ENCODE measurements at places on chromosomes 1 and 21. TPM values are rescaled to one million over a fixed set of nuclear protein-coding genes. Genes with fewer than 3 reads are reported as not detected.

KRTAP20-2 gene
- not detected for total RNA-seq

PLA2G2A gene
- total RNA-seq = not detected

CD52 gene
- 769 TPM for total RNA-seq

OR2T33 gene
- not detected for total RNA-seq

KCNT2 gene
- not detected for total RNA-seq

PRDM15 gene
- total RNA-seq = 30.2 TPM

SLAMF9 gene
- total RNA-seq = not detected

ACOT11 gene
- 0.33 TPM for total RNA-seq

TNFSF4 gene
- total RNA-seq = 0.53 TPM

GRCh38 chr1:180793451-180793850 lies 119.2 kb upstream of the KIAA1614 start:
- no peak for DNase-seq

DNA sequence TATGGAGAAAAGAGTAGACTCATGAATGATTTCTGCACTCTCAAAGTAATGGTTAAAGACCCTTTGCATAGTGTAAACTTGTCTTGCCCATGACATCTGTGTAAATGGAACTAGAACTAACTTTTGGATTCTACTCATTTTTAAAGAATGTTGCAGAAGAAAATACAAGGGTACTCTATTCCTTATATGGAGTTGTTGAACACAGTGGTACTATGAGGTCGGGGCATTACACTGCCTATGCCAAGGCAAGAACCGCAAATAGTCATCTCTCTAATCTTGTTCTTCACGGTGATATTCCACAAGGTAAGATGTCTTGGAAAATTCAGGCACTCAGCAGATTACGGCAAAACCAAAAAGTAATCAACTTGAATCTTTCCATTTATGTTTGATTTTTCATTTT lies 19.8 kb downstream of the CCT8 start:
- no peak for DNase-seq

GRCh38 chr1:40315239-40315794 lies 1.8 kb downstream of the COL9A2 start:
- peak; percentile 93 for DNase-seq

GRCh38 chr21:33255404-33255803 lies 10.8 kb upstream of the IL10RB start:
- no peak for DNase-seq

DNA sequence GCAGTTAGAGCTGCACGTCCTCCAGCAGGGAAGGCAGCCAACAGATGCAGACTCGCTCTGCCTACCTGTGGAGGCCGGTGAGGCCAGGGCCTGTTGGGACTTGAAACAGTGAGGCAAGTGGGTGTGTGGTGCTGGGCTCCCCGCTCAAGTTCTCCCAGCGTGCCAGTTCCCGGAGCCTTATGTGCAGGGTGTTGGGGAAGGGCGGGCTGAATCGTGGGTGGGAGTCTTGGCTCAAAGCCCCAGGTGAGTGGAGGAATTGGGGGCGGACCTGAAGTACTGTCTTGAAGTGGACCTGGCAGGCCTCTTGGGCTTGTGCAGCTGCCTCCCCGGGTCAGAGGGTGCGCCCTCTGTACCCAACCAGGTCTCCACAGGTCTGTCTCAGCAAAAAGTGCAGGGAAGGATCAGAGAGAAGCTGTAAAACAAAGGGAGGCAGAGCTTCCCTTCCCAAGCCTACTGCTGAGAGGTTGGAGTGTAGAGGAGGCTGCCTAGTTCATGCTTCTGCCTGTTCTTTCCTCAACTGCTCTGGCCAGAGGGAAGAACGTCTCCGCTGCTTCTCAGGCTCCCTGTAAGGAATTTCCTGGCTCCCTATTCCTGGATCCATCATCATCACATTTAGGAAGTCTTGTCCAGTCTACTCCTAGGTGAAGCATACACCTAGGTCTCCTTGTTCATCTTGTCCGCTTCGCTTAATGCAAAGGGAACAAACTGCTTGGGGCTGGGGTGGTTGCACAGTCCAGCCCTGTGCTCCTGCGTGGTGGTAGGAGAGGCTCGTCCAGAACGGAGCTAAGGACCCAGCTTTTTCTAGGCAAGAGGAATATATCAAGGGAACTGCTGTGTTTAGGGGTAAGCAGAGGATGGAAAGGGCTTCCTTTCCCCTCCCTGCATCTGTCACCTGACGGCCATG lies 14.9 kb downstream of the UTP11 start:
- DNase-seq = no peak

DNA sequence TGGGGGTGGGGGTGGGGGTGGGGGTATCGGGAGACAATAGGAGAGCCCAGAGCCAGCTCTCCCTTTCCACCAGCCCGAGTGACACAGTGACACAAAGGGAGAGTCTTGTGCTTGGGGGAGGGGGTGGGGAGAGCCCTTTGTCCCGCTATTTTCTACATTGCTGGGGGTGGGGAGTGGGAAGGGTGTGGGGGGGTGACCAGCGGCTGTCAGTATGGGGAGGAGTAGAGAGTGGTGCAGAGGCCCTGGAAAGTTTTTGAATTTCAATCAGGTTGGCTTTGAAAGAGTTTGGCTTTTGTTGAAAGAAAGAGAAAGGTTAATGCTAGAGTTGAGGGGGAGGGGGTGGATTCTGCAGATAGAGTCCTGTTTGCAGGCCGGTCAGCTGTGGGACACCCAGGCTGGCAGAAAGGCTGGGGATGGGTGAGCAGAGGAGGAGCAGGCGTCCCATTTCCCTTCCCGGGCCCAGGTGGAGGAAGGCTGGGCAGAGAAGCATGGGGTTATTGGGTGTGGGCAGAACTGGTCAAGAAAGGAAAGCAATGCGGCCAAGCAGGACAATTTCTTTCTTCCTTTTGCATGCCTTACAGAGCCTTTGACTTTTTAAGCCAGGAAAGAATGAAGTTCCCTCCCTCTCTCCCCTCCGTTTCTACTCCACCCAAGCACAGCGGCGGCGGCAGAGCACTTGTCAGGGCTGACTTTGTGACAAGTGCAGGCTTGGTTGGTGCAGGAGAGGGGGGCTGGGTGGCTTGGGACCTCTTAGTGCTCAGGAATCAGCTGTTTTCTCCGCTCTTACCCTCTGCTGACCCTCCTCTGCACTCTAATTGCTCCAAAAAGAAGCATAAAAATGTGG lies 96.2 kb downstream of the RNF220 start:
- DNase-seq = no peak

- no peak for DNase-seq
These were observed 72.6 kb upstream of the TRABD2B start for GRCh38 chr1:48069662-48070395.

DNA sequence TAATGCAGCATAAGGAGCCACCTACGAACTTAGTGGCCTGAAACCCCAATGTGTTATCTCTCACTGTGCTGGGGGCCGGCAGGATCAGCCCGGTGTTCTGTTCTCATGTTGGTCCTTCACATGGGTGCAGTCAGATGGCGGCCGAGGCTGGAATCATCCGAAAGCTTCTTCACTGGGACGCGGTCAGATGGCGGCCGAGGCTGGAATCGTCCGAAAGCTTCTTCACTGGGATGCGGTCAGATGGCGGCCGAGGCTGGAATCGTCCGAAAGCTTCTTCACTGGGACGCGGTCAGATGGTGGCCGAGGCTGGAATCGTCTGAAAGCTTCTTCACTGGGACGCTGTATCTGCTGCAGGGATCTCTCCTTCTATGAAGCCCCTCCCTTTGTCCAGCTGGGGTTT lies 12.6 kb upstream of the PCBP3 start:
- DNase-seq = no peak

- no peak for DNase-seq
These were observed 917 bp downstream of the ETNK2 start for GRCh38 chr1:204150702-204151551.

DNA sequence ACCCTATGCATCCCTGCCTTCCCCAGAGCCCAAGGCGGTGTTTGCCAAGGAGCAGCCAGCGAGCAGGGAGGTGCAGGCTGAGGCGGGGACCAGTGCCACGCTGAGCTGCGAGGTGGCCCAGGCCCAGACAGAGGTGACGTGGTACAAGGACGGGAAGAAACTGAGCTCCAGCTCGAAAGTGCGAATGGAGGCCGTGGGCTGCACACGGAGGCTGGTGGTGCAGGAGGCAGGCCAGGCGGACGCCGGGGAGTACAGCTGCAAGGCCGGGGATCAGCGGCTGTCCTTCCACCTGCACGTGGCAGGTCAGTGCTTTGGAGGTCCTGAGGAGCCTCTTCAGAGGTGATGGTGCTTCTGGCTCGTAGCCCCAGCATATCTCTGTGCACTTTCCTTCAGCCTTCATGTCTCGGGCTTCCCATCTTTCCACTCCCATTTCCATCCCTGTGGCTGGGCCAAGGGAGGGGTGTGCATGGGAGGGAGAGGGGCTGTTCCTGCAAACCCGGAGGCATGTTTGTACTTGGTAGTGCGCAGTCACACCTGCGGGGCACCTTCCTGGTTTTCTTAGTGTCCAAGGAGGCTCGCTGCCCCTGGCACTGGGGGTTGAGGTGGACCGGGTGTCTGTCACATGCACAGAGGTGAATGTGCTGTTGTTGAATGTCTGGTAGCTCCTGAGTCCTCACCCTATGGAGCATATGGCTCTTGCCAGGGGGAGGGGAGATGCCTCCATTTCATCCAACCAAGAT lies 56.4 kb downstream of the OBSCN start:
- no peak for DNase-seq

DNA sequence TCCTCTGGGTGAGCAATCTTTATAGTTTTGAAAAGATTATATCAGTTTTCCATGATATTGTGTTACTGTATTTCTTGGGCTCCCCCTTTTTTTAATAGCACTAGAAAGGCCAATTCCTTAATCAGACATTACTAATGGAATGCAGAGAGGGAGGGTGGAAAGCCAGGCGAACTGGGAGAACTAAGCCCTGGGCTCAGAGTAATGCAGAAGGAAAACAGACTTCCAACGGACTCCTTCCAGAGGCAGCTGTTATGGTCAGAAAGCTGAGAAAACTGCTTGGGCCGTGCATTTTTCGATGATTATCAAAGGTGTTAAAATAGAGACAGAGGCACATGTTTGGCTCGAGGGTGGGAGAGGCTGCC lies 206.3 kb downstream of the FOXD2 start:
- DNase-seq = no peak

DNA sequence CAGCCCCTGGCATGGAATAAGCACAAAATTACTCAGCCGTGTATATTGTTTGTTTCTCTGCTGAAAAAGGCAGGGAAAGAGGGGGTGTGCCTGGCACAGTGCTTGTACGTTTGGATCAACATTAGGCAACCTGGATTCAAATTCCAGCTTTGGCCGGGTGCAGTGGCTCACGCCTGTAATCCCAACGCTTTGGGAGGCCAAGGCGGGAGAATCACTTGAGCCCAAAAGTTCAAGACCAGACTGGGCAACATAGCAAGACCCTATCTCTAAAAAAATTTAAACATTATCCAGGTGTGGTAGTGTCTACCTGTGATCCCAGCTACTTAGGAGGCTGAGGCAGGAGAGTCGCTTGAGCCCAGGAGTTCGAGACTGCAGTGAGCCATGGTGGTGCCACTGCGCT lies 152.9 kb upstream of the TMEM51 start:
- no peak for DNase-seq

DNA sequence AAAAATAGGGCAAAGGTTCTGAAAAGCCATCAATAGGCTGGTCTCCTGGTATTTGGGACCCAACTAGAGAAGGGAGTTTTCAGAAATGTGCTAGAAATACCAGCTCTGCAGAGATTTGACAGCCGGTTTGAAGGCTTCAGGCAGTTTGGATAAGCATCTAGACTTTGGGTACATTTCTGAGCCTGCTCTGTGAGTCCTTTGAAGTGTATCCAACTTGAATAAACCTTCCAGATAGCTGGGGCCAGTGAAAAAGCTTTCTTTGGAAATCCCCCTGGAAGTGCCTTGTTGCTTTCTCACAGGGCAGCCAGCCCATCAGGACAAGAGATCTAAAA lies 6.4 kb upstream of the PEF1 start:
- no peak for DNase-seq

DNA sequence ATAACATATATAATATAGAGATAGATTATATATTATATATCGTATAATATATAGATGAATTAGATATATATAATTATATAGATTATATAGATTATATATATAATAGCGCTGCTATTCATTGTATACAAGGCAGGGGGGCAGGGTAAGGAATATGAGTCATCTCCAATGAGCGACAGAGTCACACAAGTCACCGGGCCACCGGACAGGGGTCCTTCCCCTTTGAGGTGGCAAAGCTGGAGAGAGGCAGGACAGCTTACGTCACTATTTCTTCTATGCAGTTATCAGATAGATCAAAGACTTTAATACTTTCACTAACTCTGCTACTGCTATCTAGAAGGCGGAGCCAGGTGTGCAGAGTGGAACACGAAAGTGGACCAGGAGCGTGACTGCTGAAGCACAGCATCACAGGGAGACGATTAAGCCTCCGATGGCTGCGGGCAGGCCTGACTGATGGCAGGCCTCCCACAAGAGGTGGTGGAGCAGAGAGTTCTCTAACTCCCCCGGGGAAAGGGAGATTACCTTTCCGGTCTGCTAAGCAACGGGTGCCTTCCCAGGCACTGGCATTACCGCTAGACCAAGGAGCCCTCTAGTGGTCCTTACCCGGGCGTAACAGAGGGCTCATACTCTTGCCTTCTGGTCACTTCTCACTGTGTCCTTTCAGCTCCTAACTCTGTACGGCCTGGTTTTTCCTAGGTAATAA lies 2154.7 kb downstream of the MRPL39 start:
- DNase-seq = no peak

- no peak for DNase-seq
These were observed 156.9 kb upstream of the IGSF21 start for GRCh38 chr1:17950728-17951127.

DNA sequence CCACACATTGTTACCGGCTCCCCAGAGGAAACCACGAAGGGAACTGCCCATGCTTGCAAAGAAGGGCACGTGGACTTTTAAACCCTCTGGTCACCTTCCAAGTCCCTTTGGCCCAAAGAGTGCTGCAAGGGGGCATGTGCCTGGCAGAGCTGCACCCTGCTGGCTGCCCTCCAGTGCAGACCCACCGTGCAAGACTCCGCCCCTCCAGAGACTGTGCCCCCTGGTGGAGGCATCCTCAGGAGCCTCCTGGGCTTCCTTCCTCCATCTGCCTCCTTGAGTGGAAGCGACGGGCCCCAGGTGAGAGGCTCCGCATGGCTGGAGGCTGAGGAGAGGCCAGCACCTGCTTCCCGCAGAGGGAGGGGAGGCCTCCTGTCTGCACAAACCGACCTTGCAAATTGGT lies 100.6 kb downstream of the CRYAA start:
- DNase-seq = peak; percentile 54

DNA sequence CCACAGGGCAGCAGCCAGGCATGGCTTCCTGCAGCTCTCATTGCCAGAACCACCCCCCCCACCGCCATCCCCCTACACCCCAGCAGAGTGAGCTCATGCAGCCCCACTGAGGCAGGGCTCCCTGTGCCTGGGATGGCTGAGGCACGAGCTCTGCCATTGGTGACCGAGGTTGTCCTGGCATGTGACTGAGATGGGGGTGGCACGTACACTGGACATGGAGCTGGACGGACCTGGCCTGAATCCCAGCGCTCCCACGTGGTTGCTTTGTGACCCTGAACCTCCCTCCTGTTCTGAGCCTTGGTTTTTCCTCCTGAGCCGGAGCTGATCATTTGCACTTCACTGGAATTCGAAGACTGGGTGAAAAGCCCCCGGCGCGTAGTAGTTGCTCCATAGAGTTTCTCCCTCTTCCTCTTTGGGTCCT lies 28.3 kb downstream of the ALPL start:
- DNase-seq = no peak

- DNase-seq = no peak
These were observed 3.7 kb downstream of the ATP1B1 start for GRCh38 chr1:169110236-169110635.

- DNase-seq = no peak
These were observed 63.0 kb upstream of the ETS2 start for GRCh38 chr21:38742580-38743260.

- no peak for DNase-seq
These were observed 23.2 kb downstream of the TNNT2 start for GRCh38 chr1:201354151-201354900.

GRCh38 chr1:239771550-239771949 lies 320.1 kb upstream of the FMN2 start:
- no peak for DNase-seq

GRCh38 chr1:3471356-3472087 lies 17.1 kb downstream of the ARHGEF16 start:
- no peak for DNase-seq

Measured in OCI-LY7 (cell line).